ENCODE measurements at places on chromosomes 1 and 21. TPM values are rescaled to one million over a fixed set of nuclear protein-coding genes. Genes with fewer than 3 reads are reported as not detected.

GRCh38 chr1:29517251-29518086, 281.1 kb downstream of the PTPRU start:
- no peak for DNase-seq

GRCh38 chr1:228989992-228990827, 254.9 kb downstream of the RHOU start:
- DNase-seq = no peak

The SEC16B gene
- total RNA-seq = not detected

- DNase-seq = no peak
Observed at GRCh38 chr1:22971611-22972405, 858 bp downstream of the LACTBL1 start.

DNA sequence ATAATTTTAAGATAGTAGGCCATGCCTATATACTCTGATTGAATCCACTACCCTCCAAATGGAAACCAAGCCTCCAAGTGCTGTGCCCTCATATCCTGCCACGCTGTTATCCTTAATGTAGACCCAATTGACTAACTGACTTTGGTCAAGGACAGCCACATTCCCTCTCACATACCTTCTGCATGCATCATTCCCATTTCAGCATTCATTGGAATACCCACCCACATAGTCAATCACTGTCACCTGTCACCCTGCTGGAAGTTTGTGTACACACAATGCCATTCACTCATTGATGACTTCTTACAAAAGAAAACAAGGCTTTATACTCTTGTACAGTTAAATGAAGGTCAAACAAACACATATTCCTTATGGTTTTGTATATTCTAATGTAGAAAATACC, 221.1 kb upstream of the PBX1 start:
- no peak for DNase-seq

GRCh38 chr1:200971428-200971903, 52.0 kb downstream of the KIF21B start:
- DNase-seq = no peak
